ENCODE measurements at places on chromosomes 5 and 9. TPM values are rescaled to one million over a fixed set of nuclear protein-coding genes. Genes with fewer than 3 reads are reported as not detected.

DNA sequence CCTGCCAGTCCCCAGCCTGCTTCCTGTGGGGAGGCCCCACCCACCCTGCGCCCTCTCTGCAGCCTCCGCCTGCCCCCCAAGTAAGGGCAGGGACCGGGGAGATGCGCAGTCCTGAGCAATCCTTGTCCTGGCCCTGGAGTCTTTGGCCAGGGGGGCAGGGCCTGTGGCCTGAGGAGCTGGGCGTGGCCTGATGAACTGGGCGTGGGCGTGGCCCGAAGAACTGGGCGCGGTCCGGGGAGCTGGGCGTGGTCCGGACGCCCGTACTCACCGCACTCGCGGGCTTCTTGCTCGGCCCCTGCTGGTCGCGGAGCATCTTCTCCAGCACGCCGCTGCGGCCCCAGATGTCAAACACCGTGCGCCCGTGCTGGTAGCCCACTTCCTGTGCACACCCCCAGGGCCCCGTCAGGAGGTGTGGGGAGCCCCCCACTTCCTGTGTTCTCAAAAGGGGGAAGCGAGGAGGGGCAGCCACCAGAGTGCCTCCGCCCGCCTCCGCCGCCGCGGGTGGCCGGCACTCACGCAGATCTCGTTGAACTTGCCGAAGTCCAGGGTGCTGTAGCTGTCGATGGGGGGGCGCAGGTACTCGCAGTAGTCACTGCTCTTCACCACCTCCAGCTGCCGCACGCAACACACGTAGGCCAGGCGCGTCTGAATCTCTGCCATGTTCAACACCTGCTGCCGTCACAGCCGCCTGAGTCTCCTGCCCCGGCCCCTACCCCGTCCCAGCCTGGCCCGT, 2.7 kb upstream of the NSMF start:
- DNase-seq: peak; percentile 37

Gene NUTM2F
- total RNA-seq: not detected

Gene MAMDC2
- total RNA-seq: 5.4 TPM

GRCh38 chr5:170640731-170641588, 137.1 kb downstream of the KCNIP1 start:
- no peak for DNase-seq

Gene ENG
- 11.8 TPM for total RNA-seq

DNA sequence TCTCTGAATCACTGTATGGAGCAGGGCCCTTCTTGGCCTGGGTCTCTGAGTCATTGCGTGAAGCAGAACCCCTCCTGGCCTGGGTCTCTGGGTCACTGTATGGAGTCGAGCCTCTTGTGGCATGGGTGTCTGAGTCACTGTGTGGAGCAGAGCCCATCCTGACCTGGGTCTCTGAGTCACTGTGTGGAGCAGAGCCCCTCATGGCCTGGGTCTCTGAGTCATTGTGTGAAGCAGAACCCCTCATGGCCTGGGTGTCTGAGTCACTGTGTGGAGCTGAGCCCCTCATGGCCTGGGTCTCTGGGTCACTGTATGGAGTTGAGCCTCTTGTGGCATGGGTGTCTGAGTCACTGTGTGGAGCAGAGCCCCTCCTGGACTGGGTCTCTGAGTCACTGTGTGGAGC, 94.0 kb upstream of the RAPGEF1 start:
- peak; percentile 8 for DNase-seq

DNA sequence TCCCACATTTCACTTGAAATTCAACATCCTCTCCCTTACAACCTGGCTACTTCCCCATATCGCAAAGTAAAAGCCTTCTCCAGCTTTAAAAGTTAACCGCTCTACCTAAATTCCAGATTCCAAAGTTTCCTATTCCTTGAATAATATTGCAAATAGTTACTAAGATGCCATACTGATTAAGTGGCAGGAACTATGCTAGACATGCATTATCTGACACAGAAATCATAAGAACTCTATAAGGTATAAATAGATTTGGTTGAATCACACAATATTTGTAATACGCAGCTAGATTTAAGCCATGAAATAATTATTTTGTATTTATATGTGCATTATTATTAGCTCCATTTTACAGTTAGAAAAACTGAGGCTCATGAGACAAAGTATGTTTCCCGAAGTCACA, 92.8 kb downstream of the NFIB start:
- peak; percentile 69 for DNase-seq

Gene TRPM6
- total RNA-seq: under 0.01 TPM

Gene MEIKIN
- not detected for total RNA-seq

GRCh38 chr9:95004411-95005277, 278.1 kb downstream of the AOPEP start:
- DNase-seq: peak; percentile 20

Data from fibroblast of lung (primary cell).